ENCODE measurements at places on chromosomes 3 and 15. TPM values are rescaled to one million over a fixed set of nuclear protein-coding genes. Genes with fewer than 3 reads are reported as not detected.

The SERPINI2 gene
- total RNA-seq = not detected

The FRMD4B gene
- 8.3 TPM for total RNA-seq

GRCh38 chr3:142337994-142338393, 109.8 kb downstream of the XRN1 start:
- no peaks in the 10 kb centered on the region for H3K27me3 ChIP-seq
- H3K27ac ChIP-seq = no peak overlapping the region
- peaks cover 66% of the 10 kb centered on the region for H3K36me3 ChIP-seq
- no peaks in the 10 kb centered on the region for H3K4me1 ChIP-seq

- no peaks in the 10 kb centered on the region for H3K27me3 ChIP-seq
- H3K36me3 ChIP-seq = no peaks in the 10 kb centered on the region
- H3K27ac ChIP-seq = no peak overlapping the region
- H3K4me3 ChIP-seq = no peak overlapping the region
Observed at GRCh38 chr3:13689373-13690260, 140.7 kb downstream of the FBLN2 start.

DNA sequence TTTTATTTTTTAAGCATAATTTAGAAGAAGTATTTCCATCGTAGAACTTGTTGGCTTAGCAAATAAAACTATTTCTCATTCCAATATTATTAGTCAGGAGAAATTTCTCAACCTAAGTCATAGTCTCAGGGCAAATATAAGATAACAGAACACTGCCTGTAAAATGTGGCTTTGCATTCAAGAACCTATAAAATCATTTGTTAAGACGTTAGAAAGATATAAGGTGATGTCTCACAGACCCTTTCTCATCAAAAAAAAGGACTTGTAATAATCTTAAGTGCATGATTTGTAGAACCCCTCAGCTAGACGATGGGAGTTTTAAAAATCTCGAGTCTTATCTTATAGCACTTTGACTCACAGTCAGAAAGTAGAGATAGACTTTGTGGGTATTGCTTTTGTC, 314.7 kb upstream of the CFAP20DC start:
- peaks cover 1% of the 10 kb centered on the region for H3K27me3 ChIP-seq
- no peak for DNase-seq
- H3K36me3 ChIP-seq = no peaks in the 10 kb centered on the region
- H3K27ac ChIP-seq = no peak overlapping the region
- H3K4me3 ChIP-seq = no peak overlapping the region

GRCh38 chr3:28745916-28746617, 397.4 kb upstream of the AZI2 start:
- H3K27ac ChIP-seq = no peak overlapping the region
- H3K36me3 ChIP-seq = no peaks in the 10 kb centered on the region
- no peak for DNase-seq
- H3K4me1 ChIP-seq = no peaks in the 10 kb centered on the region

DNA sequence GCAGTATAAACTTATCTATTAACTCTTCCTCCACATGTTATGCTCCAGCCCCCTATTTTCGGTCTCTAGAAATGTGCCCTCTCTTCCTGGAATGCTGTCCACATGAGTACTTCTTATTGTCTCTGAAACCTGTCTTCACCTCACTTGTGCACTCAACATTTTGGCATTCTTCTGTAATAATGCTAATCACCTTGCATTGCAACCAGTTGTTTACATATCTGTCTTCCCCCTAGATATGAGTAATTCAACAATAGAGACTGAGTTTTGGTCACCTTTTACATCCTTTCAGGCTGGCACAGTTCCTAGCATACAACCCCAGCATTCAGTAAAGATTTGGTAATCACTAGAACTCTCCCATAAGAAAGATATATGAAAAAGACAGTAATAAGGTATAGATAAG, 17.2 kb downstream of the CCDC80 start:
- H3K27ac ChIP-seq = no peak overlapping the region
- DNase-seq = no peak
- H3K4me3 ChIP-seq = no peak overlapping the region
- no peaks in the 10 kb centered on the region for H3K4me1 ChIP-seq

DNA sequence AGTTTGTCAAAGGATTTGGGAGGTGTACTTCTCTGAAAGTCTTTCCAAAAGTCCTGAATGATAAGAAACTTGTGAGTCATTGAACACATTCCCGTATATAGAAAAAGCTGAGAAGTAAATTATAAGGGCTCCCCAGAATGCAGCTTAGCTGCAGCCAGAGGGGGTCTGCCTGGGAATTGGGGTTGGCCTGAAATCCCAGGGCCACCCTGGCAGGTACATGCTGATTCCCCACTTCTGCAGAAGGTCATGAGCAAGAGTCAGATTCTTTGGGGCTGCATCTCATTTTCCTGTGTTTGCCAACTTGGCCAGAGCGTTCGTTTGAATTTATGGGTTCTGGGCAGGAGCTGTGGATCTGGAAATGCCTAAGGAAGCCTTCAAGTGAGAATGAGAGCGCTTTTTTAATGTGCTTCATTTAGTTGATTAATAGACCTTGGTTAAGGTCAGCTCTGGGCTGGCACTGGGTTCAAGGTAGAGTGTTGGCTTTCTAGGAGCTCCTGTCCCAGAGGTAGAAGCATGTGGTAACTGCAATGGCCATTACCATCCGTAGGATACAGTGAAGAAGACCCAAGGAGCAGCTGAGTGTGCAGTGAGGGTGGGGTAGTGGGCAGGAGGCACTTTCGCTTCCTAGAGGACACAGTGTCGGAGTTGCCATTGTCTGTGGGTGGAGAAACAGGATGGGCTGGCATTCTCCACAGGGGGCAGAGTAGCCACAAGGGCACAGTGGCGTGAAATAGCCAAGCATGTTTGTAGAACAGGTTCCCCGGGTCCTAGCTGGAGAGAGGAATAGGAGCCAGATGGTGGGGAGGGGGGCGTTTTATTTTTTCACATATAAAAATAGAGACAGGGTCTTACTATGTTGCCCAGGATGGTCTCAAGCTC, 3.2 kb downstream of the SLC6A6 start:
- peak overlapping the region; percentile 69 for H3K27ac ChIP-seq
- H3K4me1 ChIP-seq = peaks cover 59% of the 10 kb centered on the region
- DNase-seq = no peak
- peaks cover 23% of the 10 kb centered on the region for H3K36me3 ChIP-seq
- H3K4me3 ChIP-seq = peak overlapping the region; percentile 94

DNA sequence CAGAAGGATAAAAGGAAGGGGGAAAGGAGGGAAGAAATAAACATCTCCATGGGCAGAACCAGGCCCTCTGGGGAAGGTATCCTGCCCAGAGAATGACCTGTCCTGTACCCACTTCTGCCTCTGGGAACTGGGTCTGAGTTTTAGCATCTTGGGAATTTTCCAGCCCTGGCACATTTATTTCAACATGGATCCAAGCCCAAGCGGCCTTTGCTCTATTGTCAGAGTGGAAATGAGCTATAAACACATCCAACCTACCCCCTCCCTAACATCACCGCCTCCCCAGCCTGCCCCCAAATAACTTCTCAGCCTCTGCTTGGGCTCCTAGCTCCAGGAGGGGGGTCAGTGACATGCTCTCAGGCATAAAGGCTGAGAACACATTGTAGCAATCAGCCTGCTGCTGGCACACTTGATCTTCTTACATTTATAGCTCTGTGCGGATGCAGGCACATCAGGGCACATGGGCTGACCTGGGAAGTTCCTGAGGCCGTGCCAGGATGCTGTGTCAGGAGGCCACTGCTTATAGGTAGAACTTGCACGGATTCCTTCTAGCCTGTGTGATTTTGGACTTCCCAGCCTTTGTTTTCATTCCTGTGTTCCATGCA, 4.6 kb upstream of the OXTR start:
- H3K27ac ChIP-seq = no peak overlapping the region
- H3K27me3 ChIP-seq = peaks cover 34% of the 10 kb centered on the region
